Stimulated activated CD8-positive, alpha-beta memory T cell treated with anti-CD3 and anti-CD28 coated beads, Interleukin-7, amount 100 ng/mL, for 4 hours (primary cell): ENCODE measurements at places on chromosomes 1 and 21.

- no peak for DNase-seq
These were observed 107.0 kb downstream of the GALNT2 start for GRCh38 chr1:230174041-230174440.

DNA sequence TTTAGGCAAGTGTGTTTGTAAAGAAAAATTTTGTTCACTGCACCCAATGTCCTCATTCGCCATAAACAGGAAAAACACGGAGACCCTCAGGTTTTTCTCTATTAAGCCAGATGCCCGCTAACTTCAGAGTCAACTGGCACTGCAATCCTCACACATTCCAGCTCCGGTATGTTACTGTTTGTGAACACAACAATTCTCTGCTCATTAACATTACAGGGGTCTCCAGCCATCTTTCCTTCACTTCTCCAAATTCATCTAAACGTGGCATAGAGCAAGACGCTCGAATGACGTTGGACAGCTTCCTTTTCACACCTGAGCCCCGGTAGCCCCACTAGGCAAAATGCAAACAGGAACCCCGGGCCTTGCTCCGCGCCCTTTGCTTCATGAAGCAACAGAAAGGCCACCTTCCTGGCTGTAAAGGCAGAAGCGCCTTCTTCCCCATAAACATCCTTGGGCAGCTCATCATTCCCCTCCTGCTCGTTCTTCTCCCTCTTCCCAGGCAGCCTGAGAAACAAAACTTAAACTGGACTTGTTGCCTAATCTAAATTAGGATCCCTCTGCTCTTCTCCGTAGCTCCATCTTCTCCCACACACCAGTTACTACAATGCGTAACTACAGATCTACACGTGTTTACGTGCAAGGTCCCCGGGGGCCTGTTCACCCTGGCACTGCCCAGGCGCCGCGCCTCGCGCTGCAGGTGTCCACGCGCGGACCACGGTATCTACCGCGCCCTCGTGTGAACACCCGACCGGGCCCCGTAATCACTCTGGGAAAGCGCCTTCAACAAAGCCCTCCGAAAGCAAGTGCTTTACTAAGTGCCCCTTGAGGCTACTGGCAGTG lies 1.2 kb downstream of the LBR start:
- DNase-seq: no peak

GRCh38 chr21:40803101-40803500 lies 43.9 kb downstream of the DSCAM start:
- DNase-seq: no peak

DNA sequence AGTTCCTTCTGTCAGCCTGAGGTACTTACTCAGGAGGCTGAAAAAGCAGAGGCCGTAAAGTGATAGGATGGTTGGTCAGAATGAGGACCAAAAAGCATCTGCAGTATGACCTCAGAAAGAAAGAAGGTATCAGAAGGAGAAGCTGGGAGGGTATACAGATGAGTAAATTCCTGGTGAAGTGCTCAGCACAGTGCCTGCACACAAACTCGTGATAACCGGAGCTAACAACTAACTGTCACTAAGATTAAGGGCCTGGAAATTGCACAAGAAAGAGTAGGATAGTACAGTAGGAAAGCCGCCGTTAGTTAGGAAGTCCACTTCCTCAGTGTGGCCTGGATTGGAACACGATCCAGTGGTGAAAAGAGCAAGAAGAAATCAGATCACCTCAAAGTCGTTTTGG lies 62.6 kb downstream of the VPS26C start:
- DNase-seq: no peak

DNA sequence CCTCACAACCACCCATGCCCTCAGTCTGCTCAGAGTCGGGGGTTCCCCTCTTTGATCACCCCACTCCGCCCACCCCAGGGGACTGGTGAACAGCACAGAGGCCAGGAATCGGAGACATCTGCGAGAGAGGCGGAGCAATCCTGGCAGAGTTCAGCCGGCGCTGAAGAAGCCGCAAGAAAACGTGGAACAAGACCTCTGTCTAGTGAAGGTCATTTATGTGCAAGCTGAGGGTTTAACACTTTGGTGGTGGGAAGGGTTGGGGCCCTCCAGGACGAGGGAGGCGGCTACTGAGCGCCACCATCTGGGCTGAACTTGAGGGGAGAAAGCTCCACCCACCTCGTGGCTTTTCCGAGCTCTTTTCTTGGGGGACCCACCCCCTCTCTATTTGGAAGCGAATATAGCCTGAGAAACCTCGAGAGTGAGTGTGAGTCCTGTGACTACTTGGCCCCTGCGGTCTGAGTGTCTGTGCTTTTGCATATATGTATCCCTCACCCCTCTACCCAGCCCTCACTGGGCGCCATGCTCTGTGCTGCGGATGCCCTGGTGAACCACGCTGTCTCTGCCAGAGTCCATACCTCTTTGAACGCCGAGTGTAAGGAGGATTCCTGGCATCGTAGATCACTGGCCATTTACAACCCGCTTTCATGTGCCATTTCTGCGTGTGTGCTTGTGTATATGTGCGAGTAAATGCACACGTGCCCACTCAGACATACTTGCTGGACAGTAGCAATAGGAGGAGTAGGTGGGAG lies 1.2 kb upstream of the EPHA10 start:
- DNase-seq: peak; percentile 7

GRCh38 chr1:222373831-222374602 lies 173.9 kb downstream of the HHIPL2 start:
- no peak for DNase-seq

DNA sequence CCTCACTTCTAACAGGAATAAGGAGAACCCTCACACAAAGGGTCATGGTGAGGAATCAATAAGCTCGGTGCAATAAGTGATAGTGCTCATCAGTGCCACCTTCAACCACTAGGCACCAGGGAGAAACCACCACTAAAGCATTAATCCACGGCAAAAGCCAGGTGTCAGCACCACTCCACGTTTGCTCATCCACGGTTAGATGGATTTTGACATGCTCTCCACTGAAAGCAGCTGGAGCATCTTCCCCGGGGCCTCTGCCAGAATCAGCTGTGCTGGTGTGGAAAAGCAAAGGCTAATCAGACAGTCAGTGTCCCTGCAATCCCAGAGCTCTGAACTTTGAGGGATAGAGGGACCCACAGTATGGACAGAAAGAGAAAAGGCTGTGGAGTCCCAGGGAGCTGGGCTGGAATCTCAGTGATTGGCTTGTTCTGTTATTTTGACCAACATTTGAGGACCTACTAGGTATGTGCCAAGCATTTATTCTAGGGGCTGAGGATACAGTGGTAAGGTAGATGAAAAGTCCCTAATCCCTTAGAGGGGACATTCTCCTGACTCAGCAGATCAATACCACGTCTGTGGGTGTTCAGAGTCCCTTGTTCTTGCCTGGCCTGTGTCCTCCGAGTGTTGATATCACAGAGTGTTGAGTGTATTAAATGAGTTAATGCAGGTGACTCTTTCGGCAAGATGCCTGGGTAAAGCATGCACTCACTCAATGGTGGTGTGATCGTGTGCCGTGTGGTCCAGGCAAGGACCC lies 41.3 kb downstream of the FHAD1 start:
- no peak for DNase-seq

- DNase-seq: no peak
These were observed 100.5 kb upstream of the TLR5 start for GRCh38 chr1:223243441-223244050.

- no peak for DNase-seq
These were observed 53.8 kb downstream of the FAM78B start for GRCh38 chr1:166113031-166113430.

DNA sequence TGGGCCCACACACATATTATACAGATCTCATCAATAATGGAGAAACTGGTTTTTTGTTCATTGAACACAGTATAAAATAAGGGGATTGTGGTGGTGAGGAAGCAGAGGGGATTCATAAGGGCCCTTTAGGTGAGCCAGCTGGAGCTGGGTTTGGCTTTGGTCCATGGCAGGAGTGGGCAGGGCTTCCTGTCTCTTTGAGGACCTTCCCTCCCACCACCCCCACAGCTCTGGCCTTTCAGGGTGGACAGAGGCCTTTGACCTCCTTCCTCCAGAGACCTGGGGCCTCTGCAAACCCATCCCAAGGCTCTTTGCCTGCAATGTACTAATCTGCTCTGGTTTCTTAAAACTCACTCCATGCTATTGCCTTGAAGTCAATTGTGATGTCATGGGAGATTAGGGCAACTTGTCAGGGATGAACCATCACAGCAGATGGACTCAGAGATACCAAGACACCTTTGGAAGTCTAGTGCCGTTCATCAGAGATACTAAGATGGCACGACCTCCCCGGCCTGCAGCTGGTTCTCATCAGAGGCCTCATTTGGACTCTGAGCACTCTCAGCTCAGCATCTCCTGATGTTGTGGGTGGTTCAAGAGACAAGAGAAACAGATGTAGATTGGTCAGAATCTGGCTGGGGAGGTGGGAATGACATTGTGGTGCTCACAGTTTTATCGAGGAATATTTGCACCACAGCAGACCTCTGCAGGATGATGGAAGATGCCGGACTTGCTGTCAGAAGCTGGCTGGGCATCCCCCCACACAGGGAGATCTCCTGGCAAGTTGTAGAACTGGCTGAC lies 37.9 kb downstream of the LHX4 start:
- no peak for DNase-seq

GRCh38 chr1:116827607-116828105 lies 73.4 kb downstream of the CD2 start:
- DNase-seq: no peak

GRCh38 chr1:32797456-32797855 lies 19.7 kb downstream of the YARS1 start:
- no peak for DNase-seq

GRCh38 chr1:31667065-31667785 lies 22.5 kb upstream of the PEF1 start:
- DNase-seq: no peak

DNA sequence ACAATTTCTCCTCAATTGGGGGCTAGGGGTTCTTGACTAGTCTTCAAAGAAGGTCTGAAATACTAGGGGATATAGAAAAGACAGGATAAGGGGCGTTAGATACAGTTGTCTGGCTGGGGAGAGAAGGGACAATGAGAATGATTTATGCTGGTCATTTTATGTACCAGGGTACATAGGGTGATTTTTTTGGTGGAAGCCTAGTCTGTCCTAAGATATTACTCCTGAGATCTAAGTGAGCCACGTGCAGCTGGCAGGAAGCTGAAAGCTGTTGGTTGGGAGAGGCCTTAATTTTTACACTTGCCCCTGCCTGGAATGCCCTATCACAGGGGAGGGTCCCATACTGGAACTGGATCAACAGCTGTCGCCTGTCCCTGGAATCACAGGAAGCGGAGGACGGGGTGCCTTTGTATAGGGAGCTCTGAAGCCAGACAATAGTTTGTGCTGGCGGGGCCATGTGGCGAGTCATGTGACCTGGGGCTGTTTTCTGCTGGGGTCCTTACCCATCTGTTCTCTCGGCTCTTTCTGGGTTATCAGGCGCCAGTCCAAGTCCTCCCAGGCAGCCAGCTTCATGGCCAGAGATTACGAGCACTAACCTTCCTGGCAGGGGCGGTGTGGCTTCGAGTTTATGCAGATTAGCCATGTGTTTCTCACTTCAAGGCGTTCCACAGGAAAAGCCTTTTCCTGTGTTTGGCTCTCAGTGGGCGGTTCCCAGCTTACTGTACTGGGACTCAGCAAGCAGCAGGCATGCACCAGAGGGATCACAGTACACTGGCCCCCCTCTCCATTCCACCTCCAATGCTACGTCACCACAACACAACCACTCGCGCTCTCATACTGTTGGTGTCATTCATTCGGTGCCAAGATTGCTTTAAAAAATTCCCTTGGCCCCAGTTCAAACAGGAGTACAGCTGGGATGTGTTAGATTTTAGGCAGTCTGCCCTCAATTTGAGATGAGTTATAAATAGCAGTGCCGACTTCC lies 27.5 kb downstream of the ARID1A start:
- DNase-seq: peak; percentile 32

DNA sequence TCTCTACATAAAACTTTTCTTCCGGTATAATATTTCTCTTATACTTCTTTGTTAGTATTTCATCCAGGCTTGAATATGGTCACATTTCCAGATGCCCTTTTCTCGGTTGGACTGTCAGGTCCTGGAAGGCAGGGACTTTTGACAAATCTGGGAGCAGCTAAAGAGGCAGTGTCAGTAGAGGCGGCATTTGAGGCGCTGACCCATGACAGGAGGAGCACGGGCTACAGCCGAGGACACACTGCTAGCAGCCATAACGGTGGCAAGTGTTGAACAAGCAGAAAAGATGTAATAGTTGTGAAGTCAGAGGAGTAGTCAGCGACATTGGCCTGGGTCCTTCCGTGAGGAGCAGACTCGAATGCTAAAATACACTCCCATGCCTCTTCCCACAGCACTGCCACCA lies 14.5 kb upstream of the NRIP1 start:
- DNase-seq: no peak

DNA sequence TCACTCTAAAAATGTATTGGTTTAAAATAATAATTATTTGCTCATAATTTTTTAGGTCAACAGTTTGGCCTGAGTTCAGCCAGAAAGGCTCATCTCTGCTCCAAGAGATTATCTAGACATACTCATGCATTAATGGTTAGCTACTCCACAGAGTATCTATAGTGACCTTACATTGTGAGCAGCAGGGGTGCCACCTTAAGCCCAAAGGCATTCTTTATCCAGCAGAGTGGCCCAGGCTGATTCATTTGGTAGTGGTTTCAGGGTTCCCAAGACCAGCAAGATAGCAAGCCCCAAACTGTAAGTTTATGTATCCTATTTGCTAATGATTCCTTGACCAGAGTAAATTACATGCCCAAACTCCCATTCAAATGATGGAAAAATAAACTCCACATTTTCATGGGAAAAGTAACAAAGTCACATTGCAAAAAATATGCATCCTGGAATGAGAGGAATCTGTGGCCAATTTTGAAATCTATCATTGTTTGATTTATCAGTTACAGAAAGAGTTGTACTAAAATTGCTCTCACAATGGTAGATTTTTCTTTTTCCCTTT lies 182.6 kb upstream of the KCNK2 start:
- no peak for DNase-seq

DNA sequence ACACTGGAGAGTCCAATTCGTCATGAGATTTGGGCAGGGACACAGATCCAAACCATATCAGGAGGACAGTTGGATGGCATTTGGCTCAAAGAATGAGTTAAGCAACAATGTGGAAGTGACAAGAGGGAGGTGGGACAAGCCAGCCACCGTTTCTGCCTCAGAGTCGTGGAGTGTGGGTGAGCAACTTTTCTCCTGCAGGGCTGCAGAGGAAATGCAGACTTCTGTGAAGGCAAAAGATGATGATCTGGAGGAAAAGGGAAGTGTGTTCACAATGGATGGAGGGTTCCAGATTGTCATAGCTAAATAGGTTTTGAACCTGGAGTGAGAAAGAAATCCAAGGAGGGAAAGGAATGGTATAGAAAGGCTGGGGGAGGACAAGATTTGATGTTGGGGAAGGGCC lies 16.4 kb upstream of the KANK4 start:
- DNase-seq: no peak

GRCh38 chr1:2894381-2895041 lies 93.0 kb upstream of the TTC34 start:
- no peak for DNase-seq

- peak; percentile 19 for DNase-seq
These were observed 708 bp upstream of the ZNF362 start for GRCh38 chr1:33255347-33256220.

DNA sequence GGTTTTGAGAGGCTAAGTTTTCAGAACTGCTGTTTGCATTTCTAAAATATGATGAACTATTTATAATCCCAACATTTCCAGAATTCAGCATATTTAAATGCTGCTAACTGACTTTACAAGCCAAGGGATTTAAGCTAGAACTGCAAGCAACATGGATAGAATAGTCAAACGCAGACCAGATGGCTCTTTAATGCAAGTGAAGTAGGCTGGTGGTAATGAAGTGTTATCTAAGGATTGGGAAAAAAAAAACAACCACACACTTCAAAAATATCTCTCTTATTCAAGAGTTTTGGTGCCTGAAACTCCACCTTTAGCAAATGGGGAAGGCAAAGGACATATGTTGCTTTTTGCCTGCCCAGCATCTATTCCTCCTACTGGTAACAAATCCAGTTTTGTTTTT lies 20.9 kb upstream of the SSX2IP start:
- DNase-seq: no peak
